Osteoblast (primary cell): ENCODE measurements at places on chromosomes 2 and 18. TPM values are rescaled to one million over a fixed set of nuclear protein-coding genes. Genes with fewer than 3 reads are reported as not detected.
A peak's percentile ranks its signal among the peaks of the same experiment; 100 is the strongest.

Gene CFAP221
- 0.36 and 1.2 TPM in 2 replicates for total RNA-seq

Gene RUFY4
- not detected in 2 replicates for total RNA-seq

Gene TNFAIP6
- total RNA-seq = 43.1 and 61.6 TPM in 2 replicates

Gene PTH2R
- total RNA-seq = under 0.01 TPM in 2 replicates

Gene VPS54
- 18.8 and 20.6 TPM in 2 replicates for total RNA-seq

Gene DPP4
- 192 and 256 TPM in 2 replicates for total RNA-seq

Gene PTPRN
- total RNA-seq = under 0.01 and 1.2 TPM in 2 replicates

DNA sequence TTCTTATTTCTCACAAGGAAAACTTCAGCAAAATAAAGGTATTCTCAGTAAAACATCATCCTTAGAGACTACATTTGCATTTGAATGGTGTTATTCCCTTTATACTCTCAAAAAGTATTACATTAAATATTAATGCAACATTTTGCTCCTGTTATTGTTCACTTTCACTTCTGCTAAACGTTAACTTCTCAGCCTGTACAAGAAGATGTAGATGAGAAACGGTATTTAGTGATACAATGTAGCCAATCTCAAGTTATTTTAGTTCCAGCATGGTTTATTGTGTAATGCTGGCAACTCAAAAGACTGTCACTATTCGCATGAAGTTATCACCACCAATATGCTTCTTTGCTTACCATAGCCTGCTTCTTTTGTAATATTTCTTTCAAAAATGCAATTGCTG is 514.1 kb downstream of the CPS1 start:
- no peaks in the 10 kb centered on the region for H3K4me1 ChIP-seq
- no peaks in the 10 kb centered on the region for H3K36me3 ChIP-seq
- H3K27ac ChIP-seq = no peak overlapping the region
- H3K27me3 ChIP-seq = no peaks in the 10 kb centered on the region

DNA sequence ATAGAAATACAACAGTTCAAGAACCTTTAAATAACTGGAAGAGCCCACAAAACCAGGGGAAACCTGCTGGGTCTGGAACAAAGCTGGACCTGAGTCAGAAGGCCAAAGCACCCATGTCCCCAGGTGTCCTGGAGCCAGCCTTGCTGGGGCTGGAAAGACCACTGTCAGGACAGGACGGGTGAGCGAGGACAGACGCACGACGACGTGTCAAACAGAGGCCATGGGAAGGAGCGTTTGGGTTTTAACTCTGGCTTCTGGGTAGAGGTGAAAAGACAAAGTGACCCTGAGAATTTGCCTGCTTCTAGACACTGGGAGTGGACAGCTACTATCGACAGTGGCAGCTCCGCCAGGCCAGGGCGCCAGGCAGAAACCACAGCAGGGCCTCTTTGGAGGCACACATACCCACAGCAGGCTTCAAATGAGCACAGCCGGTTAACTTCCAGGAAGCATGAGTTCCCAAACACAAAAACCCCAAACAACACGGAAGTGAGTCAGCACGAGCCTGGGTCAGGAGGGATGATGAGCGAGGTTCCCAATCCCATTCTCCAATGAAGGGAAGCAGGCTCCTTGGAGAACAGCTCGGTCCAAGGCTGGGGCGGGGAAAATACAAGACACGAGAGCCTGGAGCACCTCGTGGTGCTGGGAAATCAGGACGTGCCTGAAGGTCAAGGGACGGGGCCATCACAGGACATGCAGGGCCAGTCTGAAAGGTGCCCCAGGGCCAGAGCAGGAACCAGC is 208.0 kb downstream of the TWIST2 start:
- DNase-seq = no peak
- H3K4me3 ChIP-seq = no peak overlapping the region
- H3K36me3 ChIP-seq = no peaks in the 10 kb centered on the region
- H3K4me1 ChIP-seq = no peaks in the 10 kb centered on the region

- no peak overlapping the region for H3K27ac ChIP-seq
- no peaks in the 10 kb centered on the region for H3K27me3 ChIP-seq
- peak; percentile 81 for DNase-seq
- no peaks in the 10 kb centered on the region for H3K4me1 ChIP-seq
Measured at GRCh38 chr2:53445383-53446070, 322.1 kb upstream of the CHAC2 start.

GRCh38 chr2:239261796-239262483 is 138.9 kb downstream of the HDAC4 start:
- no peaks in the 10 kb centered on the region for H3K36me3 ChIP-seq
- no peaks in the 10 kb centered on the region for H3K27me3 ChIP-seq
- H3K27ac ChIP-seq = no peak overlapping the region
- DNase-seq = peak; percentile 68

DNA sequence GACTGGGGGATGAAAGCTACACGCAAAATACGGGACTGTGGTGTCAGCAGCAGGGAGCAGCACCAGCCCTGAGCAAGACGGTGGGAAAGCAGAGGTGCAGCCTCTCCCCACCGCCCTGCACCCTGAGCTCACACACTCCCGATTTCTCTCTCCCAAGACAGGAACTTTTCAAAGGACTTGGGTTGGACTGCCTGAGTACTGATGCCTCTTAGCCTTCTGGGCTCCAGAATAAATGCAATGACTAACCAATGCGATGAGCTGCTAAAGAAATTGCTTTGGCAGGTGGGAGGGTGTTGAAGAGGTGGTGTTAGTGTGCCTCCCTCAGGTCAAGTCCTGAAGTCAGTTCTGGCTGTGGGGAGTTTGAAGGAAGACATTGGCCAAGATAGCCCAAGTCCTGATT is 9.6 kb downstream of the TRIM54 start:
- H3K27me3 ChIP-seq = peaks cover 45% of the 10 kb centered on the region
- H3K27ac ChIP-seq = no peak overlapping the region
- DNase-seq = no peak
- H3K4me3 ChIP-seq = no peak overlapping the region
- H3K4me1 ChIP-seq = peaks cover 9% of the 10 kb centered on the region
- H3K36me3 ChIP-seq = no peaks in the 10 kb centered on the region

GRCh38 chr2:127255721-127256120 is 35.6 kb upstream of the CYP27C1 start:
- no peak overlapping the region for H3K4me3 ChIP-seq
- no peaks in the 10 kb centered on the region for H3K27me3 ChIP-seq
- peaks cover 41% of the 10 kb centered on the region for H3K36me3 ChIP-seq
- H3K4me1 ChIP-seq = peaks cover 4% of the 10 kb centered on the region
- DNase-seq = no peak
- no peak overlapping the region for H3K27ac ChIP-seq

DNA sequence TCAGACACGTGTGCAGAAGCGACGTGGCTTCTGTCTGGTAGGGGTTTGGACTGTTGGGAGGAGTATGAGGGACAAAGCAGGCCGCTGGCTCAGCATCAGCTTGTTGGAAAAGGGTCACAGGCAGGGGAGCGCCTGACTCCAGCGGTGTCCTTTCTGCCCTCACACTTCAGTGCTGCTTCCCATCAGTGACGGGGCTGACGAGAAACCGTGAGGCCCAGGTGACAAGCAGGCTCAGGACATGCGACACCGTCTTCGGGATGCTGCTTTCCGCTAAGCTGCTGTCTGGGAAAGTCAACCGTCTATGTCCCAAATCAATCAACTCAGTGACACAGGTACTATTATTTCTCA is 90.5 kb downstream of the USP40 start:
- H3K27ac ChIP-seq = no peak overlapping the region
- no peaks in the 10 kb centered on the region for H3K27me3 ChIP-seq
- H3K4me1 ChIP-seq = no peaks in the 10 kb centered on the region
- peak; percentile 3 for DNase-seq
- peaks cover 25% of the 10 kb centered on the region for H3K36me3 ChIP-seq
- H3K4me3 ChIP-seq = no peak overlapping the region

- no peak overlapping the region for H3K4me3 ChIP-seq
- no peaks in the 10 kb centered on the region for H3K27me3 ChIP-seq
- H3K4me1 ChIP-seq = peaks cover 11% of the 10 kb centered on the region
- H3K36me3 ChIP-seq = no peaks in the 10 kb centered on the region
Measured at GRCh38 chr2:37436323-37436722, 91.9 kb downstream of the QPCT start.

GRCh38 chr2:153967248-153967973 is 95.7 kb downstream of the GALNT13 start:
- H3K4me3 ChIP-seq = no peak overlapping the region
- no peak overlapping the region for H3K27ac ChIP-seq
- H3K36me3 ChIP-seq = no peaks in the 10 kb centered on the region
- H3K27me3 ChIP-seq = no peaks in the 10 kb centered on the region
- DNase-seq = no peak
- H3K4me1 ChIP-seq = no peaks in the 10 kb centered on the region

DNA sequence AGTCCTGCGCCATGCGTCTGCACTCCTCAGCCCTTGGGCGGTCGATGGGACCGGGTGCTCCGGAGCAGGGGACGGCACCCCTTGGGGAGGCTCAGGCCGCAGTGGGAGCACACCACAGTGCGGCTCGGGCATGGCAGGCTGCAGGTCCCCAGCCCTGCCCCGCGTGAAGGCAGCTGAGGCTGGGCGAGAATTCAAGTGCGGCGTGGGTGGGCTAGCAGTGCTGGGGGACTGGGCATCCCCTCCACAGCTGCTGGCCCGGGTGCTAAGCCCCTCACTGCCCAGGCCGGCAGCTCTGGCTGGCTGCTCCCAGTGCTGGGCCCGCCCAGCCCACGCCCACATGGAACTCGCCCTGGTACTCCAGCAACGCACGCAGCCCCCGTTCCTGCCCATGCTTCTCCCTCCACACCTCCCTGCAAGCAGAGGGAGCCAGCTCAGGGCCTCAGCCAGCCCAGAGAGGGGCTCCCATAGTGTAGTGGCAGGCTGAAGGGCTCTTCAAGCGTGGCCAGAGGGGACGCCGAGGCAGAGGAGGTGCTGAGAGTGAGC is 198.3 kb upstream of the CNTNAP5 start:
- DNase-seq = peak; percentile 21
- no peaks in the 10 kb centered on the region for H3K27me3 ChIP-seq
- no peaks in the 10 kb centered on the region for H3K4me1 ChIP-seq
- H3K27ac ChIP-seq = no peak overlapping the region

- H3K27ac ChIP-seq = no peak overlapping the region
- peaks cover 26% of the 10 kb centered on the region for H3K4me1 ChIP-seq
- no peaks in the 10 kb centered on the region for H3K27me3 ChIP-seq
- H3K4me3 ChIP-seq = no peak overlapping the region
Measured at GRCh38 chr2:96787411-96787810, 26.7 kb downstream of the CNNM4 start.

- H3K27me3 ChIP-seq = no peaks in the 10 kb centered on the region
- no peak for DNase-seq
- peak overlapping the region; percentile 5 for H3K4me3 ChIP-seq
- peaks cover 29% of the 10 kb centered on the region for H3K4me1 ChIP-seq
- H3K27ac ChIP-seq = no peak overlapping the region
Measured at GRCh38 chr2:160630801-160631590, 137.4 kb upstream of the RBMS1 start.

- H3K4me1 ChIP-seq = no peaks in the 10 kb centered on the region
- no peak overlapping the region for H3K4me3 ChIP-seq
- peaks cover 63% of the 10 kb centered on the region for H3K27me3 ChIP-seq
- H3K36me3 ChIP-seq = no peaks in the 10 kb centered on the region
- no peak for DNase-seq
Measured at GRCh38 chr2:100107906-100108647, 34.3 kb downstream of the AFF3 start.

GRCh38 chr18:3060667-3061580 is 48.0 kb upstream of the LPIN2 start:
- H3K4me3 ChIP-seq = no peak overlapping the region
- no peaks in the 10 kb centered on the region for H3K4me1 ChIP-seq
- DNase-seq = no peak
- no peaks in the 10 kb centered on the region for H3K36me3 ChIP-seq

DNA sequence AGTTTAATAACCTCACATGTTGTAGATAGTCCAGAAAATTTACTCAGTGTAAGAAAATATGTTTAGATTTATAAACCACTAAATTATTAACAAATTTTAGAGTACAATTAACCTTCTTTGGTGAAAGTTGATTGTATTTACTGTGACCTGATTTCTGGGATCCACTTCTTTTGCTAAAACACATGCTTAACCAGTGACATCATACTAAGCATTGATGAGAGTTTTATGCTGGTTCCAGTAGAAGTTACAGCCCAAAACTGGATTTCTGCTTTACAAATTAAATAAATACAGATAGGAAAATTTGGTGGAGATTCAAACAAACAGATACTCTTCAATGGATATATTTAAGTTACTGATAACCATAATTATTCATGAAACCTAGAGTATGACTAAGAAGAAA is 40.9 kb downstream of the RBBP8 start:
- peaks cover 14% of the 10 kb centered on the region for H3K4me1 ChIP-seq
- no peak overlapping the region for H3K27ac ChIP-seq
- no peaks in the 10 kb centered on the region for H3K36me3 ChIP-seq
- no peak for DNase-seq

- H3K4me1 ChIP-seq = peaks cover 8% of the 10 kb centered on the region
- H3K27me3 ChIP-seq = no peaks in the 10 kb centered on the region
- no peaks in the 10 kb centered on the region for H3K36me3 ChIP-seq
- no peak for DNase-seq
Measured at GRCh38 chr2:189247276-189247675, 67.7 kb upstream of the COL5A2 start.

GRCh38 chr2:66832646-66833435 is 397.9 kb downstream of the MEIS1 start:
- H3K4me3 ChIP-seq = no peak overlapping the region
- peak; percentile 58 for DNase-seq
- no peak overlapping the region for H3K27ac ChIP-seq
- H3K4me1 ChIP-seq = no peaks in the 10 kb centered on the region
- H3K27me3 ChIP-seq = no peaks in the 10 kb centered on the region
- no peaks in the 10 kb centered on the region for H3K36me3 ChIP-seq

- no peak overlapping the region for H3K27ac ChIP-seq
- H3K4me3 ChIP-seq = no peak overlapping the region
- H3K4me1 ChIP-seq = no peaks in the 10 kb centered on the region
Measured at GRCh38 chr2:49943944-49944778, 789.8 kb upstream of the FSHR start.

DNA sequence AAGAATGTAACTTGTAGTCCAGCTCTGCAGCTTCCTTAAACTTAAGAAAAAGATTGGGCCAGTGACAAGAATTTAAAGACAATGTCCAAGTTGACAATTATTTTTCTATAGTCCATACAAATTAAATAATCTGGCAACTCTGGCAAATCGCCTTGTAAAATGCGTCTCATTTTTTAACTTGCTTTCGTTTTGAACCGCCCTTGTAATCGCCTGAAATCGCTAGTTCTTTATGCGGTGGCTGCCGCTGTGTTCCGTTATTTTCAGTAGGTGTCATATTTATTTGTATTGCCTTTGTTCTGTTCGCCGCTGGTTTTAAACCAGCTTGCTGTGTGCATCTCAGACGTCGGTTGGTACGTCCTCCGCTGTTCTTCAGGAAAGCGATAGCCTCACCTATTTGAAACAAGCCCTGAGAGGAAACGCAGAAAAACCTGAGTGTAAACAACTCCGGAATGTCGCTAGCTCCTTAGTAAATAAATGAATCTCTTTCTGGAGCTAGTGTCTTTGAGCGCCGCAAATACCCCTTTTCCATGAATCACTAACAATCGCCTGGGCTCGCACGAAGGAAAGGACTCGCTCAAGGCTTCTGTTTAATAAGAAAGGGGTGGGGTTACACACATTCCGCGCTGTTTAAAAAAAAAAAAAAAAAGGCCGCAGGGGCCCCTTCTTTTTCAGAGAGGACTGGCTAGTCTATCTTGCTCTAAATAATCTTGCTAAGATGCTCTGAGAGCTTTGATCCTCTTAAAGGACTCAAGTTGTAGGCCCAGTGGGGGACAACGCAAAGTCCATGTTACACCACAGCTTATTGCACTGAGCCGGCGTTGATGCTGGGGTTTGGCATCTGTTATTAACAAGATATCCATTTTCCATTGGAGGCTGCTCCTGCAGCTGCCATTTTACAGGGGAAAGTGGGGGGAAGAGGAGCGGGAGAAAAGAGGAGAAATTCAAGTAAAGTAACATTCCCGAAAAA is 3.0 kb downstream of the HOXD8 start:
- peaks cover 5% of the 10 kb centered on the region for H3K36me3 ChIP-seq
- H3K27ac ChIP-seq = no peak overlapping the region
- H3K4me3 ChIP-seq = no peak overlapping the region
- no peak for DNase-seq
- H3K27me3 ChIP-seq = no peaks in the 10 kb centered on the region
- H3K4me1 ChIP-seq = peaks cover 35% of the 10 kb centered on the region
